ENCODE measurements at places on chromosomes 2 and 18. TPM values are rescaled to one million over a fixed set of nuclear protein-coding genes. Genes with fewer than 3 reads are reported as not detected.

The IL36A gene
- not detected for total RNA-seq

The GRB14 gene
- 2.8 TPM for total RNA-seq

The ARHGEF4 gene
- total RNA-seq: 5.9 TPM

The CDK15 gene
- 8.5 TPM for total RNA-seq

The ACOXL gene
- total RNA-seq: not detected

The NT5C1B gene
- total RNA-seq: not detected

The SERPINB3 gene
- total RNA-seq: not detected

The DNAJC10 gene
- total RNA-seq: 24.3 TPM

The FER1L5 gene
- total RNA-seq: 0.11 TPM

The TMEFF2 gene
- total RNA-seq: not detected

The CPLX4 gene
- not detected for total RNA-seq

The GALNT5 gene
- 16.5 TPM for total RNA-seq

The POTEI gene
- not detected for total RNA-seq

The RESP18 gene
- total RNA-seq: not detected

The C2orf76 gene
- 5.9 TPM for total RNA-seq

The FAM110C gene
- total RNA-seq: 2.4 TPM

The MAL gene
- 0.76 TPM for total RNA-seq

The HAAO gene
- 11.8 TPM for total RNA-seq

The C2orf74 gene
- total RNA-seq: 6.8 TPM

The EFHD1 gene
- 3.8 TPM for total RNA-seq

The CXCR4 gene
- total RNA-seq: not detected

The PAX3 gene
- total RNA-seq: not detected

The PLEKHH2 gene
- total RNA-seq: 1.8 TPM

The VSNL1 gene
- 0.39 TPM for total RNA-seq

The WNT6 gene
- total RNA-seq: 1.1 TPM

The MAB21L4 gene
- not detected for total RNA-seq

The SRSF7 gene
- total RNA-seq: 81.1 TPM

The ANKRD62 gene
- not detected for total RNA-seq

The RASGRP3 gene
- not detected for total RNA-seq

The GULP1 gene
- 71.5 TPM for total RNA-seq

The RAB6C gene
- total RNA-seq: 1.2 TPM

The RTKN gene
- total RNA-seq: 119 TPM

The CRIM1 gene
- 276 TPM for total RNA-seq

The SLC4A5 gene
- total RNA-seq: 1.2 TPM

The TRAPPC12 gene
- total RNA-seq: 101 TPM

The ASXL3 gene
- 0.11 TPM for total RNA-seq

The CCDC74B gene
- 4.7 TPM for total RNA-seq

The SLC5A7 gene
- not detected for total RNA-seq

The DYNC1I2 gene
- 118 TPM for total RNA-seq

The CAPN13 gene
- not detected for total RNA-seq

The REG3A gene
- total RNA-seq: not detected

The TBR1 gene
- total RNA-seq: not detected

The ALK gene
- under 0.01 TPM for total RNA-seq

The OSR1 gene
- total RNA-seq: 114 TPM

The SCN3A gene
- not detected for total RNA-seq

The ACADL gene
- 0.22 TPM for total RNA-seq

The SGO2 gene
- total RNA-seq: 3.1 TPM

The ST3GAL5 gene
- total RNA-seq: 0.33 TPM
